ENCODE measurements at places on chromosomes 16 and 17.

DNA sequence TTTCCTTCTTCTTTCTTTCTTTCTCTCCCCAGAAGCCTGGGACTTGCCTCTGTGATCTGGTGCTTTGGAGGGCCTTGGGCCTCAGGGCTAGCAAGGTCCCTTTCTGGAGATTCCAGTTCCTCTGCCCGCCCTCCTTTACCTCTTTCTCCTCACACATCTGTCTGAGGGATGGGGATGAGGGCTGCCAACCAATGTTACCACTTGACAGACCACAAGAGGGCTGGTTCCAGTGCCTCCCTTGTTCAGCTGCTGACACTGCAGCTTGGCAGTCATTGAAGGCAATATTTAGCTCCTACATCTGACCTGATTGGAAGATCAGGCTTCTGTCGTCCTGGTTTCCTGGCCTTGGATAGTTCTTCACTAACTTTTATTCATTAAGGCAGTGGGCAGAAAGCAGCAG is 3.6 kb upstream of the ZNF652 start:
- no peak for DNase-seq

- no peak for DNase-seq
These were observed 3.0 kb downstream of the CYLD start for GRCh38 chr16:50744881-50745280.

- no peak for DNase-seq
These were observed 793.7 kb upstream of the EEF2KMT start for GRCh38 chr16:5891296-5891695.

DNA sequence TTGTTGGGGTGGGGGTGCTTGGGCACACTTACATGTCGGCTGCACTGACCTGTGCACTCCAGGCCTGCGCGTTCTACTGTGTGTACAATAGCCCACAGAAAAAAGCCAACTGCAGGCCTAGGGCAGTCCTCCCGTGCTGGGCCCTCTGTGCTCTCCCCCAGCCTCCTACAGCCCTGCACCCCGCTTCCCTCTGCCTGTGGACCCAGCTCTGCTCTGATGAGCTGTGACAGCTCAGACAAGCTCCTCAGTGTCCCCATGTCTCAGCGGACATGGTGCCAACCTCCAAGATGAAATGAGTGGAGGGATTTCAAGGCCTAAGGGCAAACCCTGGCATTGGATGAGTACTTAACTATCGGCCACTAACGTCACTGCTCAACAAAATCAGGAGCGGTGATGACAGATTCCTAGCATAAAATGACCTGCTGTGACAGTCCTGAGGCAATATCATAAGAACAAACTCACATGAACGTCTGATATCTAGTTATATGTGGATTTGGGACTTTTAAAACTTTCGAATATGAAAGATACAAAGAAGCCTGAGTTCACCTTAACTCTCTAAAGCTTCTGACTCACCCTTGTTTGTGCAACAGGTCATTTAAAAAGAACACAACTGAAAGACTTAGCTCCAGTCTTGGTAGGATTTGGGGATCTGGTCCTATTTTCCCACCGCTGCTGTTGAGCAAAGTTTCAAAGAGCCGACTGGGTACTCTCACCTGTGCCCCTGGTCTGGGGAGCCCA is 34.7 kb downstream of the CCDC57 start:
- DNase-seq = no peak

- no peak for DNase-seq
These were observed 50.6 kb downstream of the CREBBP start for GRCh38 chr16:3829631-3830536.
